Large intestine (tissue), 12 donors: ENCODE measurements at places on chromosomes 7 and 10. TPM values are rescaled to one million over a fixed set of nuclear protein-coding genes. Genes with fewer than 3 reads are reported as not detected.

The METTL2B gene
- 22.5 TPM for polyA plus RNA-seq

The BICC1 gene
- 6.2 TPM for polyA plus RNA-seq

The SORCS3 gene
- polyA plus RNA-seq, result 1.7 TPM

DNA sequence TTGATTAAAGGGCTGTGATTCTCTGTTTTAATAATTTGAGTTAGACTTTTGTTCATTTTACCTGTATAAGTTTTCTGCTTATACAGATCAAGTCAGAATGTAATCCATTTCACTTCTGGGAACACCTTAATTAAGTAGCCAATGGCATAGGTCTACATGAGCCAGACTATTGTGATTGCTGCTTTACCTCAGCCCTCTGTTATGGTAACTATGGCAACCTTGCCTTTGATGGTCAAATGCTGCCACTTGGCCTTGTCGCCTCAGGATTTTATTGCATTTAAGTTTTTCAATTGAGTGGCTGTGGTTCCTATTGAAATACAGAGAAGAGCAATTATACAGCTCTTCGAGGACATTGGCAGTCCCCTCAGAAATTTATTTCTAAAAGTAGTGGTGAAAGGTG, 64.3 kb upstream of the TMEM106B start:
- no peaks in the 10 kb centered on the region for H3K36me3 ChIP-seq
- no peak overlapping the region for H3K4me3 ChIP-seq
- no peak overlapping the region for H3K27ac ChIP-seq
- peaks cover 3% of the 10 kb centered on the region for H3K4me1 ChIP-seq

DNA sequence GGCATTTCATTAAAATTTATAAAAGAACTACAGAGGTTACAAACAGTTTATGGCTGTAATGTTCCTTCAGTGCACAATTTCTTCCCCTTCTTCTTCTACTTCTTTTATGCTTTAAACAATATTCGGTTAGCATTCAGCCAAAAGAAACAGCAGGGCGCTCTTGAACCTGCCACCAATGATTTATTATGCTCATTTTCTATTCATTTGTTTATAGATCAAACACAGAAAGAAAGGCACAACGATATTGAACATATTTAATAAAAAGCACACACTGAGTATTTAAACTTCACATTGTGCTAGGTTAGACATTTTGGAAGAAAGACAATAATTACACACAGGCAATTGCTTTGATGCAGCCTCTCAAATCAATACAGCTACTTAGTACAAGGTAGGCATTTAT, 1025.8 kb upstream of the LRRN3 start:
- DNase-seq, result no peak
- H3K4me3 ChIP-seq, result no peak overlapping the region
- no peak overlapping the region for H3K27ac ChIP-seq
- H3K36me3 ChIP-seq, result no peaks in the 10 kb centered on the region

DNA sequence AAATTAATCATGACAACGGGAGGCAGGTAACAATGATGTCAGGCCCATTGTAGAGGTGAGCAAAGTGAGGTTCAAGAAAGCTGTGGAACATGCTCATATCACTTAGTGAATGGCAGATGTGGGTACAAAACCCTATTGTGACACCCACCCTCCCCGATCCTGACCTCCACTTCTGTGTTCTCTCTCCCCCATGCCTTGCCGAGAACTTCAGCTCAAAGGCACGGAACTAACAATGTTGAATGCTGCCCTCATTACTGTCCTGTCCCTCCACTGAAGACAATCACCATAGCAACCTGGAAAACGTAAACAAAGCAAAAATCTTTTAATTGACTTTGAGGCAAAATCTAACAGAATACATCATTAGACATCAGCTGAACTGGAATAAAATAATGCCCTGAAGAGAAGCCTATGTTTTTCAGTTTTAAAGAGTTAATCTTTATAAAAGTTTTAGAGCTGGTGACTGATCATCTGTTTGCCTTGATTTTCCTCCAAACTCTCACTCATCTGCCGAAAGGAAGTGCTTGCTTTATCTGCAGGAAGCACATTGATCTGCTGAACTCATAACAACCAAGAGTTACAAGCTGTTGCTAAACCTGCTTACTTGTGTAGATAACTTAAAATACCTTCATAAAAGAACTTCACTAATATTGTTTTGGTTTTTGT, 133.6 kb downstream of the CUBN start:
- no peaks in the 10 kb centered on the region for H3K27me3 ChIP-seq
- DNase-seq, result no peak
- H3K4me3 ChIP-seq, result no peak overlapping the region

DNA sequence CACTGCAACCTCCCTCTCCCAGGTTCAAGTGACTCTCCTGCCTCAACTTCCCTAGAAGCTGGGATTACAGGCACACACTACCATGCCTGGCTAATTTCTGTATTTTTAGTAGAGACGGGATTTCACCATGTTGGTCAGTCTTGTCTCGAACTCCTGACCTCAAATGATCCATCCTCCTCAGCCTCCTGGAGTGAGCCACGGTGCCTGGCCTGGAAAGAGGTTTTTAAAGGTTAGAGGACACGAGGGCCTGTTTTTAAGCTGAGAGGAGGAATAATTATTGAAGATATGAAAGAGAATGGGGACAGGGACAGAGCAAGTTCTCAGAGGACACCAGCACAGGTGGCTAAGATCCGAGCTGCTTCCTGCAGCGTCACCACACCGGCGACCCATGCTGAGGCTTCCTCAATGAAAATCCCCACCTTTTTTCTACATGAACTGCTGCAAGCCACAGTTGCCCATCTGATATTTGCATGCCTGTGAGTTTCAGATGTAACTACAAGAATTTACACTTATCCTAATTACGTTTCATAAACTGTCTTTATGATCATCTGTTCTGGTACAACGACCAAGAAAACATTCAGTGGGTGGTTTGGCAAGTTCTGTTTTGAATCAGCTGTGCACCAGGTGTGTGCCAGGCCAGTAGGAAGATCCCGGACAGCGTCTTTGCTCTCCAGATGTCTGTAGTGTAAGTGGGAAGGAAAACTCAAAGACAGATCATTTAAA, 76.0 kb downstream of the HIP1 start:
- no peaks in the 10 kb centered on the region for H3K4me1 ChIP-seq
- H3K27ac ChIP-seq, result no peak overlapping the region
- no peak for DNase-seq
- no peaks in the 10 kb centered on the region for H3K27me3 ChIP-seq
- H3K36me3 ChIP-seq, result no peaks in the 10 kb centered on the region

GRCh38 chr7:143901332-143901667, 676 bp downstream of the TCAF1 start:
- peak overlapping the region; percentile 79 for H3K4me3 ChIP-seq
- no peaks in the 10 kb centered on the region for H3K27me3 ChIP-seq
- peak overlapping the region; percentile 97 for H3K27ac ChIP-seq
- peaks cover 40% of the 10 kb centered on the region for H3K4me1 ChIP-seq
- DNase-seq, result no peak

- no peaks in the 10 kb centered on the region for H3K36me3 ChIP-seq
- no peaks in the 10 kb centered on the region for H3K27me3 ChIP-seq
- H3K27ac ChIP-seq, result no peak overlapping the region
Observed at GRCh38 chr7:148159331-148159730, 431.2 kb upstream of the C7orf33 start.

DNA sequence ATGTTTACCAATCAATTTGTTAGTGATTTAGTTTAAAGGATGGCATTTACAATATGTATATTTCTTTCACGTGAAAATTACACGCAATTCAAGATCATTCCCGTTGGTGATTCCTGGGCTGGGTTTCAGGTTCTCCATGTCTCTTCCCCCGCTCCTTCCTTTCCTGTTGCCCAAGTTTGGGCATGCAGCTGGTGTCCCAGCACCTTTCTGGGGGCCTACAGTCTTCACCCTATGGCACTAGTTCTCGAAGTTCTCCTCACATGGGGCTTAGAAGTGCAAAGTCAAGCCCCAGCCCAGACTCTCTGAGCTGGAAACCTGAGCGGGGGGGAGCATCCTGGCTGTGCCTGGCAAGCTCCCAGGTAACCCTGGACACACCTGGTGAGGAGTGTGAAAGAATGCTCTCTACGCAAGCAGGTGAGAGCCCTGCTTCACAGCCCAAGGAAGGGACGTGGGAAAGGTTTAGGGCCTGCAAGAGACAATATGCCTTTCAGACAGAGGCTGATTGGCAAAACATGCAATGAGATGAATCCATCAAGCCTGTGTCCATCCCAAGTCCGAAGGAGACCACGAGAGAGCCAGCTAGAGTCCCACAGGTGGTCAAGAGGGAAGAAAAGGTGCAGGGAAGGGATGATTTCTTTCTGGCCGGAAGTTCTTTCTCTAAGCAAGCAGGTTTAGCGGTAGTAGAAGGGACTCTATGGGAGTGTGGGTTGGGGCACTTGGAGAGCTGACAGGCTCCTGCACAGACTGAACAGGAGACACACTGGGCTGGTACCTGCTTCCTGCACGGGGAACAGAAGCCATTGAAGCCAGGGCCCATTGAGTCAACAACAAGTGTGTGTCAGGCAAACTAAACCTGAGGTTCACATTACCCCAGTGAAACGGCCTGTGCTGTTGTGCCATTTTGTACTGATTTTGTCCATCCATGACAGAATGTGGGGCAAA, 131.1 kb downstream of the ADARB2 start:
- no peak for DNase-seq
- H3K27ac ChIP-seq, result no peak overlapping the region
- peaks cover 17% of the 10 kb centered on the region for H3K27me3 ChIP-seq
- no peak overlapping the region for H3K4me3 ChIP-seq
